ENCODE measurements at places on chromosomes 13 and 19.

GRCh38 chr19:56692206-56692895 lies 20.8 kb upstream of the ZNF835 start:
- H3K27me3 ChIP-seq, result no peaks in the 10 kb centered on the region
- no peak overlapping the region for H3K27ac ChIP-seq
- peak; percentile 56 for DNase-seq
- no peaks in the 10 kb centered on the region for H3K4me1 ChIP-seq
- H3K4me3 ChIP-seq, result no peak overlapping the region

DNA sequence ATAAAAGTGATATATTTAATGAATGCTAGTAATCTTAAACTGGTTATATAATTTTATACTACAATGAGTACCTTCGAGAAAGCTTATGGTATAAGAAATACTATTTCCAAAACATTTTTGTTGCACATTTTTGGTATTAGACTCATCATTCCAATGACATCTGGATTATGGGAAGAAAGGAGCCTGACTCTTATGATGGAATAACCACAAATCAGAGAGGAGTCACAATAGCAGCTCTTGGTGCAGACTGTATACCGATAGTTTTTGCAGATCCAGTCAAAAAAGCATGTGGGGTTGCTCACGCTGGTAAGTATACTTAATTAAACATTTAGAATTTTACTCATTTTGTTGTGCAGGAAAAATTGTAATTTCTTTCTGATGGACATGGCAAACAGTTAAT lies 3.9 kb downstream of the LACC1 start:
- peaks cover under 1% of the 10 kb centered on the region for H3K4me1 ChIP-seq
- peaks cover 2% of the 10 kb centered on the region for H3K27me3 ChIP-seq
- no peak overlapping the region for H3K27ac ChIP-seq
- no peaks in the 10 kb centered on the region for H3K36me3 ChIP-seq

- no peaks in the 10 kb centered on the region for H3K36me3 ChIP-seq
- H3K27me3 ChIP-seq, result no peaks in the 10 kb centered on the region
- no peak overlapping the region for H3K4me3 ChIP-seq
Measured at GRCh38 chr13:109816808-109817203, 30.4 kb upstream of the IRS2 start.

GRCh38 chr19:38949580-38950367 lies 19.0 kb downstream of the MRPS12 start:
- peak overlapping the region; percentile 39 for H3K4me3 ChIP-seq
- peaks cover 2% of the 10 kb centered on the region for H3K4me1 ChIP-seq
- peak; percentile 93 for DNase-seq

- DNase-seq, result no peak
- no peaks in the 10 kb centered on the region for H3K4me1 ChIP-seq
- no peaks in the 10 kb centered on the region for H3K36me3 ChIP-seq
- H3K27me3 ChIP-seq, result no peaks in the 10 kb centered on the region
- H3K4me3 ChIP-seq, result no peak overlapping the region
Measured at GRCh38 chr13:111143865-111144540, 28.9 kb downstream of the ARHGEF7 start.

DNA sequence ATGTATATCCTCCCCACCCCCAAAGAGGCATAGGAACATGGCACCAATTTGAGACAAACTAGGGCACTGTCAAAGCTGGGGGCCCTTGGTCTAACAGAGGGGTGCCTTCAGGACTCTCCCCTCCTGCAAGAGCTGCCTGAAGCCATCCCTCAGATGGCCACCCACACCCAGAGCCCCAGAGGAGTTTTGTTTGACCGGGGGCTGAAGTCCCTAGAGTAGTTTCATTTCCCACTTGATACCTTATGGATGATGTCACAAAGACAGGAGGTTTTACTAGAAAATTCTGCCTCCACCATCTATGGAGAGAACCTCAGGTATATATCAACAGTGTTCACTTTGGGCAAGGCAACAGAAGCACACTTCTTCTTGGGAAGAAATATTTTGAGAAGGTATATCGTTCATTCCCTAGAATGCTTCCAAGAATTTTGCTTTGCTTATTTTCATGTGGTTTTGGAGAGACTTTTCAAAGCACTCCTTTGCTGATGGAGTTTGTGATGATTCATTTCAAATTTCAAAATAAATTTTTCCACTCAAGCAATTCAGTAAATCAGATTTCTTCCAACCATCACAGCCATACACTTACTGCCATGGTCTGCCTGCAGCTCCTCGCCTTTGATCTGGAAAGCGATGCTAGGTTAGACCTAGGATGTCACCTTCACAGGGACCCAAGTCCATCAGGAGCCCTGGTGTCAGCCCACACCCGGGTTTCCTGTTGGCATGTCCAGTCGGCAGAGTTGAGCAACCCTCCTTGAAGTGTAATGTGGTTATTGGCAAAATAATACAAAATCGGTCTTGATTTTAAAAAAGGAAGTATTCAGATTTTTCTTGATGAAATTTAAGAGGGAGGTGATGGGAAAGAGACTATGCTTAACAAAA lies 207.0 kb downstream of the SHISA2 start:
- no peak overlapping the region for H3K27ac ChIP-seq
- H3K4me3 ChIP-seq, result no peak overlapping the region
- no peak for DNase-seq
- H3K27me3 ChIP-seq, result no peaks in the 10 kb centered on the region
- H3K4me1 ChIP-seq, result no peaks in the 10 kb centered on the region

- no peaks in the 10 kb centered on the region for H3K4me1 ChIP-seq
- H3K4me3 ChIP-seq, result no peak overlapping the region
- no peaks in the 10 kb centered on the region for H3K36me3 ChIP-seq
- DNase-seq, result peak; percentile 27
- H3K27ac ChIP-seq, result no peak overlapping the region
- H3K27me3 ChIP-seq, result no peaks in the 10 kb centered on the region
Measured at GRCh38 chr13:32261567-32261966, 53.6 kb downstream of the ZAR1L start.

DNA sequence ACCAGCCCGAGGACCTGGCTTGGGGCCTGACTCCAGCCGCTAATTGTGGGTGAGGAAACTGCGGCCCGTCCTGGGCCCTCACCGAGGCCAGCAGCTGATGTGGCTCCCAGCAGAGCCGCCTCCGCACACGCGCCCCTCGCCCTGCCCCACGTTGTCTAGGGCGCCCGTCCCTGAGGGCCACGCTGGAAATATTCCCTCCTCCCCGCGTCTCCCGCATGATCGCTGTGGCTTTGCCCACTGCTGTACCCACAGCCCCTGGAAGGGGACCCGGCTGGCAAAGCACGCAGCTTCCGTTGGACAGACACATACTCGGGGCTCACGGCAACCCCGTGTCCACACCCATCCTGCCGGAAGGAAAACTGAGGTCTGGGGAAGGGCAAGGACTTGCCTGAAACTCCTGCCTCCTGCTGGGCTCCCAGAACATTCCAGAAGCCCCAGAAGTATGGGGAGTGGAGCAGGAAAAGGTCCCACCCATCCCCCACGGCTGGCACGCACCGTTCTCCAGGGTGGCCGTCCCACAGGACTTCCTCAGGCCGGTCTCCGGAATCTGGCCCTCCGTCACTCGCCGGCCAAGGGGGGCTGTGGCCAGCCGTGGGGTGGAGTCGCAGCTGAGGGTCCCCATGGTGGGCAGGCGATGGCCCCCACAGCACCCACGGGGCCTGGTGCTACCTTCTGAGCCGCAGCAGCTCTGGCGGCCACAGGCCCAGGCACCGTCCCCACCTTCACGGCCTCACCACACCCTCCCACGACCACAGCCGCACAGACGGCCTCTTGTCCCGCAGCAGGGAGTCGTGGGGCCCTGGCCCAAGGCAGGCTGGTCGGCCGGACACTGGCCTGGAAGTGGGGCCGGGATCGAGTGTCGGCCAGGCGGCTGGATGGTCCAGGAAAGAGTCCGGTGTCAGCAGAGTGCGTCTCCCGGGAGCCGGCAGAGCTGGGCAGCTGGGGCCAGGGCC lies 13.6 kb upstream of the SHC2 start:
- H3K4me1 ChIP-seq, result no peaks in the 10 kb centered on the region
- DNase-seq, result no peak
- H3K27me3 ChIP-seq, result no peaks in the 10 kb centered on the region
- no peaks in the 10 kb centered on the region for H3K36me3 ChIP-seq
- H3K27ac ChIP-seq, result no peak overlapping the region

DNA sequence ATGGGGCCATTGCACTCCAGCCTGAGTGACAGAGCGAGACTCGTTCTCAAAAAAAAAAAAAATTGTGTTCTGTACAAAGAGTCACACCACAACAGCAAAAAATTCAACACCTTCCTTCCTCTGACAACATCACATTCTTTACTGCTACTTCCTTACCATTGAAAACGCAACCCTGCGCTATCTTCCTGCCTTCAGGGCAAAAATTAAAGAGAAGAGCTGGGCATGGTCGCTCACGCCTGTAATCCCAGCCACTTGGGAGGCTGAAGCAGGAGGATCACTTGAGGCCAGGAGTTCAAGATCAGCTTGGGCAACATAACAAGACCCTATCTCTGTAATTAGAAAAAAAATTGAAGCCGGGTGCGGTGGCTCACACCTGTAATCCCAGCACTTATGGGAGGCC lies 9.4 kb upstream of the ZNF444 start:
- no peaks in the 10 kb centered on the region for H3K4me1 ChIP-seq
- no peaks in the 10 kb centered on the region for H3K36me3 ChIP-seq
- no peaks in the 10 kb centered on the region for H3K27me3 ChIP-seq
- no peak overlapping the region for H3K27ac ChIP-seq

DNA sequence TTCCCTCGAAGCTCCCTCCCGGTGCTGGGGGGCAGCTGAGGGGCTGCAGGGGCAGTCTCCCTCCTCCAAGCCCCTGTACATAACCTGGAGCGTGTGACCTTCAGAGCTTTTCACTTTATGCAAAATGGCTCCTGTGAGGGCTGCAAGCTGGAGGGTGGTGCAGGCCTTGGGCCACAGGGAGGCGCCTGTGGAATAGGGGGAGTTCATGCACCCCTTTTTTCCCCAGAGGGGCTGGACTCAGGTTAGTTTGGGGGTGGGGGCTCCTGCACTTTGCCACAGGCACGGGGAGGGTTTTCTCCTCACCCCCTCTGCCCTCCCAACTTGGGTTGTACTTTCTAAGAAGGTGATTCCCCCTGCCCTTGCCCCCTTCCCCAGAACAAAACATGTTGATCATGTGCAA lies 6.6 kb upstream of the PRR19 start:
- H3K36me3 ChIP-seq, result peaks cover 3% of the 10 kb centered on the region
- H3K4me1 ChIP-seq, result no peaks in the 10 kb centered on the region
- no peak for DNase-seq
- no peak overlapping the region for H3K27ac ChIP-seq
- no peak overlapping the region for H3K4me3 ChIP-seq
- H3K27me3 ChIP-seq, result no peaks in the 10 kb centered on the region

DNA sequence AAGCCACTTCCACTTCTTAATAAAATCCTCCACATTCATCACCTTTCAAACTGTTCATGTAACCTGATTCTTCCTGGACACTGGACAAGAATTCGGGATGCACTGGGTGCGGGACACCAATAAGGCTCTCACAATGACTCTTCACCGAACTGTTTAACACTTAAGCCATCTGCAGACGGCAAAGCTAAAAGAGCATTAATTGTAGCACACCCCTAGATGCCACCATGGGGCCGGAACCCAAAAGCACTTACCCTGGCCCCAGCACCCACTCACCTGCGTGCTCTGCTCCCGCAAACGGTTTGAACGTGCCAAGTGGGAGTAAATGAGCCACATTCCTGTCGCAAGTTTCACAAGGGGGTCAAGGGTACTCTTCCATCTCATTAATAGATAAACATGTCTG lies 254.3 kb upstream of the PRR20A start:
- H3K27me3 ChIP-seq, result no peaks in the 10 kb centered on the region
- H3K4me1 ChIP-seq, result no peaks in the 10 kb centered on the region
- no peak for DNase-seq
- H3K27ac ChIP-seq, result no peak overlapping the region
- H3K4me3 ChIP-seq, result no peak overlapping the region

DNA sequence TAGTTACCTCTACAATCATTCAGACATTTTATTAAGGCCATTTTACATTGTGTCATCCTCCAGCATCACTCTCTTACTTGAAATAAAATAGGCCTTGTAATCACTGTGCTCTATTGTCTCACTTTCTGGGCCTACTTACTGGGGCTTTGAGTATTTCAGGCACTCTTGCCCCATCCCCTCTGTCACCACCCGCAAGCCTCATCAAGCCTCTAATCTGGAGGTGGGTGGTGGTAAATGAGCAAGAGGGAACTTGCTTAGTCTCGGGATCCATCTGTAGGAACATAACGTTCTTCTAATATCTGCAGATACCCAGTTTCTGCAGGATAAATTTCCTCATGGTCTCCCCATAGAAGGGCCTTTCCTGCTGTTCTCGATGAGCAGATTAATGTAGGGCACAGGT lies 19.4 kb upstream of the GPR18 start:
- no peak overlapping the region for H3K27ac ChIP-seq
- DNase-seq, result no peak
- H3K4me1 ChIP-seq, result no peaks in the 10 kb centered on the region
- no peaks in the 10 kb centered on the region for H3K27me3 ChIP-seq
- H3K36me3 ChIP-seq, result no peaks in the 10 kb centered on the region

DNA sequence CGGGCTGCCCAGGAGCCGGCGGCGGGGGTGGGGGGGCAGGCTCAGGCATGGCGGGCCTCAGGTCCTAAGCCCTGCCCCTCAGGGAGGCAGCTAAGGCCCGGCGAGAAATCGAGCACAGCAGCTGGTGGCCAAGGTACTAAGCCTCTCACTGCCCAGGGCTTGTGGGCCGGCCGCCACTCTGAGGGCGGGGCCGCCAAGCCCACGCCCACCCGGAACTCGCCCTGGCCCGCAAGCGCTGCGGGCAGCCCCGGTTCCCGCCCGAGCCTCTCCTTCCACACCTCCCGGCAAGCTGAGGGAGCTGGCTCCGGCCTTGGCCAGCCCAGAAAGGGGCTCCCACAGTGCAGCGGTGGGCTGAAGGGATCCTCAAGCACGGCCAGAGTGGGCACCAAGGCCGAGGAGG lies 33.1 kb downstream of the PCDH8 start:
- no peak overlapping the region for H3K27ac ChIP-seq
- H3K4me1 ChIP-seq, result no peaks in the 10 kb centered on the region
- DNase-seq, result no peak
- H3K4me3 ChIP-seq, result no peak overlapping the region
- H3K27me3 ChIP-seq, result no peaks in the 10 kb centered on the region

- no peaks in the 10 kb centered on the region for H3K4me1 ChIP-seq
- no peak for DNase-seq
- no peaks in the 10 kb centered on the region for H3K36me3 ChIP-seq
- H3K27me3 ChIP-seq, result peaks cover 2% of the 10 kb centered on the region
- peak overlapping the region; percentile 59 for H3K4me3 ChIP-seq
Measured at GRCh38 chr19:39516270-39516669, 1.3 kb downstream of the SELENOV start.

GRCh38 chr13:31009166-31009565 lies 76.7 kb downstream of the TEX26 start:
- H3K27me3 ChIP-seq, result no peaks in the 10 kb centered on the region
- peaks cover 5% of the 10 kb centered on the region for H3K4me1 ChIP-seq
- no peaks in the 10 kb centered on the region for H3K36me3 ChIP-seq
- no peak for DNase-seq
- H3K4me3 ChIP-seq, result no peak overlapping the region
- no peak overlapping the region for H3K27ac ChIP-seq

- no peaks in the 10 kb centered on the region for H3K27me3 ChIP-seq
- no peaks in the 10 kb centered on the region for H3K4me1 ChIP-seq
- no peak within 1 kb of the TSS for H3K4me3 ChIP-seq
- no peaks in the 10 kb centered on the region for H3K36me3 ChIP-seq
- DNase-seq, result no peak
- no peak within 1 kb of the TSS for H3K27ac ChIP-seq
Measured at GRCh38 chr19:827710-828321, at the start of gene AZU1. AZU1 (plus strand) TSS chr19:827837; CDS start chr19:827847, 10 bp downstream.
